ENCODE measurements at places on chromosomes 6 and 20.

DNA sequence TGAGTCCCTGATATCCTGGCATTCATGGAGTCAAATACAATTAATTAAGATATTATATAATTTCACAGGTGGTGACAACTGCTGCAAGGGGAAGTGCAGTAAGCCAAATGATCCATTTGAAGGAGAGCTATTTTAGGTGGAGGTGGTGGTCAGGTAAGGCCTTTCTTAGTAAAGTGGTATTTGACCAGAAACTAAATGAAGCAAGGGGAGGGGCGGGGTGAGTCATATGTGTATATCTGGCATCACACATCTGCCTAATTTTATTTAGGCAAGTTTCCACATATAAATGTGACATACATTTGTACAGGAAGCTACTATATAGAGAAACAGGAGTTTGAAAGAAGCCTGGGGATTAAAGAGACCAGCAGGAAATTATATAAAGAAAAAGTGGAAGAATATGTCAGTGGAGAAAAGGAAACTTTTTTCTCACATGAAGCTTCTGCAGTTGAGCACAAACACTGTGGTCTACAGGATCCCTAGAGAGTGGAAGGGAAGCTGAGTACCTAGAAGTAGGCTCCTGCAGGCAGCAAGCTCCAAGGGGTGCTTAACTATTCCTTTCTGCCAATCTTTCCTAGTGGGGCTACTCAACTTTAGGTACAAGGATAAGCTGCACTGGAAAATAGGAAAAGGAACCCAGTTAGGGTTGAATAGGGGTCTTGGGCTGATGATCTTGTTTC, 99.6 kb downstream of the OGFRL1 start:
- no peak for DNase-seq

GRCh38 chr6:113425977-113426660, 431.0 kb upstream of the MARCKS start:
- DNase-seq = no peak

DNA sequence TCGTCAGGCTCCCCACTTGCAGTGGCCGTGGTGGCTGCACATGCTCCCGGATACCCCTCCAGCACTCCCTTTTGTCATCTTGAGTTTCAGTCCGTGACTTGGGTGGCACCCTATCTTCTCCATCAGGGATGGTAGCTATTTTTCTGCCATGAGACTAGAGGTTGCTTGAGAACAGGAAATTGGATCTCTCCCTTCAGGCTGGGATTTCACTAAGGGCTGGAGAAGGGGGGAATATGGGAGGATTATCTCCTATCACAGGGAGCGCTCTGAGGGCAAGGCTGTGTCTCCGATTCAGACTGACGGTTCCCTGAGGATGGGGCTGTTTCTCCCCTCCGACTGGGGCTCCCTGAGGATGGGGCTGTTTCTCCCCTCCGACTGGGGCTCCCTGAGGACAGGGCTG, 123.1 kb downstream of the MRPL14 start:
- DNase-seq = no peak

DNA sequence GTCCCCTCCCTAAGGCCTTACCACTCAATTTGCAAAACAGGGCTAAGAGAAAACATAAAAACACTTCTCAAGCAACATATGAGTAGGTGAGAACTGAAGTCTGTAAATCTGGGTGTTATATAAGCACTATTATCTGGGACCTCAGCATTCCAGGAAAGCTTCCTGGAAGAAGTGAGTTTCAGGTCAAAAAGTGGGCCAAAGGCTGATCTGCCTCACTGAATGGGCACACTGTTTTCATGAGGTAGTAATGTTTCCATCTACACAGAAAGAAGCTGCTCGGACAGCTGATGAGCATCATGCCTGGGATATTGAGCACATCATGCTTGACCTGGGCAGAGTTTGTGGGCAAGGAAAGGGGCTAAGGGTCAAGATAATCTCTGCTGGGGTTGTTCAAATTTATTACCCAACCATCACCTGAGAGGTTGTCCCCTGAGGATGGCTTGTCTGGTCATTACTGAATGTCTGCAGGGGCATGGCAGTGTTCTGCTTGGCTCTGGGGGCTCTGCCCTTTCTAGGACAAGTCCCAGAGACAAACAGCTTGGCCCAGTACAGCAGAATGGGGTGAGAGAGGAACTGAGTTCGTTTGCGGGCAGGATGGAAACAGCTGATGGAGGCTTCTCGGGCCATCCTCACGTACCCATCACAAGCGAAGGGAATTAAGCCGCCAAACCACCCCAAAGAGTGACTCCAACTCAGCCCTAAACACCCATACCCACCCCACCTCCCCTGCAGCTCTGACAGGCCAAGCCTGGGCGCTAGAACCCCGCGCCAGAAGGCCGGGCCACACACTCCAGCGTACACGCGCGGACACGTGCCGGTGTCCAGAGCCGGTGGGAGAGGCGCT, 1.2 kb upstream of the SYNJ2 start:
- no peak for DNase-seq

DNA sequence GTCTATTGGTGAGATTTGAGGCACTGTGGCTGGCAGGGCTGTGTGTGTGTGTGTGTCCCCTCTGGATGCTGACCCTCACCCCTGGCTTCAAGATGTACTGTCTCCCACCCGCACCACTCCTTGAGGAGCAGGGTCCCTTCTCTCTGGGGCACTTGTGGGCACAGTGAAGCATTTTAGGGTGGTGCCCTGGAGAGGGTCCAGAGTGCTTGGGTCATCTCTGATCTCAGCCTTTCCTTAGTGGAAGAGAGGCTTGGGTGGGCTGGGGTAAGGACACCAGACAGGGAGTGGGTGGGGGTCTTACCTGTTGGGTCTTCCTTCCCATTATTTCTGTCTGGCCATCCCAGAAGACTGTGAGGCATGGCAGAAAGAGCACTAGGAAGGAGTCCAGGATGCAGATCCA, 66.1 kb downstream of the EFCAB8 start:
- DNase-seq = no peak

- DNase-seq = no peak
Observed at GRCh38 chr6:100342830-100343229, 121.9 kb downstream of the SIM1 start.

DNA sequence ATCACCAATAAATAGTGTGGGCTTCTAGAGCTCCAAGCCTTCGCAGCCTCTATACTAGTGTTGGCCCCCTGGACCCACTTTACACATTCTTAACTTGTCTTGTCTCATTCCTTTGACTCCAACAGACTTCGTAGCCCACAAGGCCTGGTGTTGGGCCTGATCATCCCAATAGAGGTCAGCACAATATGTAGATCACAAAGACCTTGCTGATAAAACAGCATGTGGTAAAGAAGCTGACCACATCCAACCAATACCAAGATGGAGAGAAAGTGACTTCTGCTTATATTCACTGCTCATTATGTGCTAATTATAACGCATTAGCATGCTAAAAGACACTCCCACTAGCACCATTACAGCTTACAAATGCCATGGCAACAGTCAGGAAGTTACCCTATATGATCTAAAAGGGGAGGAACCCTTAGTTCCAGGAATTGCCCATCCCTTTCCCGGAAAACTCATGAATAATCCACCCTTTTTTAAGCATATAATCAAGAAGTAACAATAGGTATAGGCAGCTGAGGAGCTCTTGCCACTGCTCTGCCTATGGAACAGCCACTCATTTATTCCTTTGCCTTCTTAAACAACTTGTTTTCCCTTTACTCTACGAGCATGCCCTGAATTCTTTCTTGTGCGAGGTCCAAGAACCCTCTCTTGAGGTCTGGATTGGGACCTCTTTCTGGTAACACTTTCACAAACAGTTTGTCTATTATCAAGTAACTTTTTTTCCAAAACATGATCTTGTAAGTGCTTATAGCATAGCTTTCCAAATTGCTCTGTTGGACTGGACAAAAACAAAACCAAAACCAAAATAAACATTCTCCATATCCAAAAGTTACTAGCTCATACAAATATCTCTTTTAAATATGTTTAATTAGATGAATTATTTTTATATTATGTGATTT, 54.6 kb upstream of the ECHDC1 start:
- no peak for DNase-seq

DNA sequence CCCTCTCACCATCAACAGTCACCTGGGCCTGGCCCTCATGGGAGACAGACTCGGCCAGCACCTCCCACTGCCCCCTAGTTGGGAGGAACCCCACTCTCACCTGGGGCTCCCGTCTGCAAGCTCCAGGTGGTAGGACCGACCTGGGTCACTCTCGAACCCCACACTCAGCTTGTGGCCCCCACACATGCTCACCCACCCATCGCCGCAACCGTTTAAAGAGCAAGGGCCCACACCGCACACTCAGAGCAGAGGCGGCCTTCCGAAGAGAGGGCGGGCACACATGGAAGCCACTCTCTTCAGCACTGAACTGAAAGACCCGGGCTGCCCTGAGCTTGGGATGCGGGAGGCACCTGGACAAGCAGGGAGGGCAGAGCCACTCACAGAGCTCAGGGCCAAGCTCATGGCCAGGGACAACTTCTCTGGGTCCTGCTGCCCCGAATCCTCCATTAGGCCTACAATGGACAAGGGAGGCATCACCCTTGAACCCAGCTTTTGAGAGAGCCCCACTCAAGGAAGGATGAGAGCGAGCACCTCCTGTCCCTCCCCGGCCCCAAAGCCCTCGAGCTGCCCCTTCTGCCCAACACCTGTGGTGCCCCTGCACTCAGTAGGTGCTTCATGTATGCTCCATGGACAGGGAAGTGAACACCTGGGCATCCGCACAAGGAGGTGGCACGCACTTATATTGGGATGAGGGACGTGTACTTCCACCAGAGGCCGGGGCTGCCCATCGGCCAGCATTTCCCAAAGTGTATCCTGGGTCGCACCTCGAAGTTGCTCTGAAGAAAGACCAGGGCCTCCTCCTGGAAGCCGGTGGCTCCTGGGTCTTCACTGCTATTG, 50.4 kb downstream of the YTHDF1 start:
- no peak for DNase-seq

DNA sequence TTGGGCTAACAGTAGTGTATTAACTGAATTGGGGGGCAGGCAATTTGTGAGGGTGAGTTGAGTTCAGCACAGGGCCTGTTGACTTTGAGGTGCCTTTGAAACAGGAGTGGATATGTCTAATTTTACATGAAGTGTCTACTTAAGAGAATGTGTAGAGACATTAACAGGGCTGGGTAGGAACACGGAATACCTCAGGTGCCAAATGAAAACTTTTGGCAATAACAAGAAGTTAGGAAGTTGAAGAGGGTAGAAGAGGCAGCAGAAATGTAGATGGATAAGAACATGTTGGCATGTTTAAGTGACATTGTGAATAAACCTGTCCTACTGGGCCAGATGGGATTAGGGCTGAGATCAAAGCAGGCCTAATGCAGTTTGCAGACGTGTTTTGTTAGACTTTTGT, 117.0 kb downstream of the SLC16A10 start:
- no peak for DNase-seq

DNA sequence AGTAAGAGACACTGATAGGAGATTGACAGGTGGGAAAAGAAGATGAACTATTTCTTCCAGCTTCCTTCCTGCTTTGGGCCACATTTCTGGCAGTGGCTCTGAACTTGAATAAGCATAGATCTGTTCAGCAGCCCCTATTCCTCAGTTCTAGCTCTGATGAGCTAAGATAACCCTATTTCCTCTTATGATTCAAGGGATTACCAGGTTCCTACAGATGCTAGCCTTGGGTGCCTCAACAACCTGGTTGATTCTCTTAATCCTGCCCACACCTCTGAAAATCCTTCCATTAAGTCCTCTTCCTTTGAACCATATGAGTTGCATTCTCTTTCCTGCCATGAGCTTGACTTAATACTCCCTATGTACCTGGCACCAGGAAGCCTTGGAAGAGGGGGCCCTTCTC, 49.8 kb upstream of the MOCS1 start:
- DNase-seq = no peak

- peak; percentile 61 for DNase-seq
Observed at GRCh38 chr6:111837641-111838500, 35.4 kb downstream of the FYN start.

DNA sequence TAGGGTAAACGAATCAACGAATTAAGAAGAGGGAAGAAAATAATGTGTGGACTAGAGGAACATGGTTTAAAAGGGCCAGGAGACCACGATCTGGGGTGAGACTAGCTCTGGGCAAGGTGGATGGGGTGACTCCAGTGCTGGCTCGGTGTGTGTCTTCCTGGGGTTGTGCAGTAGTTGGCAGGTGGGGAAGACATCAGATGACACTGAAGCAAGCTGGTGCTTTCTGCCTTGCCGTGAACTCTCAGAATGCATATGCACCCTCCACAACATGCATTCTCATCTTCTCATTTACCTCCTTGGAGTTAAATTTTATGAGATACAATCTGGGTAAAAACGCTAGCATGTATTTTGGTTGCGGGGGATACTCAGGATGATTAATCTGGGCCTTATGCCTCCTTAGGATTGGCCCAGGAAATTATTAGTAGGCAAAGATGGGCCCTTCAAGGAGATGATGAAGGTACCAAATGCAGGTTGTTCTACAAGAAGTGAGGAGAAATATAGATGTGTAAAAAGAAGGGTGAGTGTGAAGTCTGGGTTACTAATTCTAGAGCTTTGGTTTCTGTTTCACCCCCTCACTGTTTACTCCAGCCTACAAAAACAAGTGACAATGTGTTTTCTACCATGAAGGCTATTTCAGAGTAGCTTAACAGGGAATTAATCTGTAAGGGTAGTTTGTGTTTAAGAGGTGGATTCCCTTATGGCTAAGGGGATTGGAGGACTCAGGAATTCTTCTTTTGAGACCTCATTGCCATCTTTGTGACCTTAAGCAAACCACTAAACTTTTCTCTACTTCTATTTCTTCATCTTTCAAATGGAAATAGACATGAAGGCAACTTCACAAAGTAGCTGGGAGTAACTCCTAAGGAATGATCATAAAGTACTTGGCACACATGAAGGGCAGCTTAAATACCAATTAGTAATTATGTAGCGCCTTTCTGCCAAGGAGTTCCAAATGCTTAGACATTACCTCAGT, 71.0 kb upstream of the SUPT3H start:
- no peak for DNase-seq

- no peak for DNase-seq
Observed at GRCh38 chr6:75642311-75642710, 40.6 kb downstream of the SENP6 start.

DNA sequence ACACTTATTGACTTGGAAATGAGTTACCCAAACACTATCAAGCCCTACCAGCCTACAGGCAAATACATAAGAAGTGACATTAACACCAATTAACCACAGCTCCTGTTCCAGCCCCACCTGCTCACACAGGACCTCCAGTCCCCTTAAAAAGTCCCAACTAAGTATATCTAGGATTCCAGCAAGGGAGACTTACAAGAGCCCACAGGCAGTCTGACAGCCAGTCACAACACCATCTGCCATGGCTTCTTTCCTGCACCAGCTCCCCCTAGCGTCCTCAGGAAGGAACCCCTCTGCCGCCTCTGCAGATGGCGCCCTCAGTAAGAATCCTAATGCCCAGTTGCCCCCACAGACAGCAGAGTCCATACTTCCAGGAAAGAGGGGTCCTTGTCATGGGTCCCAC, 122.1 kb downstream of the HIVEP2 start:
- no peak for DNase-seq
